ENCODE measurements at places on chromosomes 7 and 10.

- peak; percentile 52 for DNase-seq
Measured at GRCh38 chr10:101000127-101000914, 713 bp downstream of the LZTS2 start.

DNA sequence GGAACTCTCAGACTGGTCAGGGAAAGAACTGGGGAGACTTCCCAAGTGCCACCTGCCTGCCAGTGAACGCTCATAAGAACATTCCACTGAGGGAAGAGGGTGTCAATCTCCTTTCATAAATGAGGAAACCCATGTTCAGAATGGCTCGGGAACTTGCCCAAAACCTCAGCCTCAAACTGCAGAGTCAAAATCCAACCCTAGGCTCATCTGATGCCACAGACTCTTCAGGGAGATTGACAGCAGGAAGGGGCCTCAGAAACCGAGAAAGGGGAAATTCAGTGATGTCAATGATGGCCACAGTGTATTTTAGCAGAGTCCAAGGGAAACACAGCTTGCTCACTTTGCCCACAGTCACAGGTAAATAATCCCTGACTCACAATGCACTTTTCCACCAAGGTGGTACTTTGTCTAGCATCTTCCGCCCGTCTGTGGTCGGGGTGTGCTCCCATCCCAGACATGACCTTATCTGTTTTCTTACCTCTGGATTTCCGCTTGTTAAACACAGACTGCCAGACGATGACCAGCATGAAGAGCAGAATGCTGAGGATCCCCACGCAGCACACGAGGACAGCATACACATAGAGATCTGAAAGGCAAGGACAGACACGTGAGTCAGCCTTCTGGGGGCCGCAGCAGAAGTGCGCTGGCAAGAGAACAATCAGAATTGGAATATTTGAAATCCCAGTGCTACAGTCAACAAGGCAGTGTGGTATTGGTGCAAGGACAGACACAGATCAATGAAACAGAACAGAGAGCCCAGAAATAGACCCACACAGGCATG, 38.4 kb downstream of the VSTM4 start:
- no peak for DNase-seq

GRCh38 chr10:95655571-95656290, 780 bp downstream of the ALDH18A1 start:
- peak; percentile 34 for DNase-seq

DNA sequence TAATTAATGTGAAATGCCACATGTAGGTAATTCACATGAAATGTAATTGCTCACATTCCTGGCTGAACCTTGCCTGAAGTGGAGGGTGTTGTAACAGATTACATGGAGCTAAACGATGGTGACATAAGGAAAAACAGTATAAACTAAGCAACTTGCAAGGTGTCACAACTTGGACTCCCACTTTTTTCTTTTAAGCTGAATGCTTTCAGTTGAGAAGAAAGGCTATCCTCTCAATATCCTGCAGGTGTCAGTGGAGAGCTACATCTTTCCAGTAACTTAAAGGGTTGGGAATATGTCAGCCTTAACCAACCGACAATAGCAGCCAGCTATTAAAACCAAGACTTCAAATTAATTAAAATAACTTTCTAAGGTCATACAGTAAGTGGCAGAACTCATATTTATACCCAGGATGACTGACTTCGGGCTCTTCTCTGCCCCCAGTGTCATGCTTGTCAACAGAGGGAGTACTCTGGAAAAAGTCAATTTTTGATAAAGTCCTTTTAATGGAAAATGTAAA, 33.7 kb downstream of the NRBF2 start:
- DNase-seq: peak; percentile 68

- no peak for DNase-seq
Measured at GRCh38 chr7:77838929-77839491, 40.4 kb downstream of the PHTF2 start.

GRCh38 chr7:158107806-158108205, 479.8 kb downstream of the PTPRN2 start:
- DNase-seq: no peak

- no peak for DNase-seq
Measured at GRCh38 chr10:127267442-127267841, 71.1 kb upstream of the INSYN2A start.

GRCh38 chr7:121449329-121449728, 53.2 kb upstream of the FAM3C start:
- DNase-seq: no peak

DNA sequence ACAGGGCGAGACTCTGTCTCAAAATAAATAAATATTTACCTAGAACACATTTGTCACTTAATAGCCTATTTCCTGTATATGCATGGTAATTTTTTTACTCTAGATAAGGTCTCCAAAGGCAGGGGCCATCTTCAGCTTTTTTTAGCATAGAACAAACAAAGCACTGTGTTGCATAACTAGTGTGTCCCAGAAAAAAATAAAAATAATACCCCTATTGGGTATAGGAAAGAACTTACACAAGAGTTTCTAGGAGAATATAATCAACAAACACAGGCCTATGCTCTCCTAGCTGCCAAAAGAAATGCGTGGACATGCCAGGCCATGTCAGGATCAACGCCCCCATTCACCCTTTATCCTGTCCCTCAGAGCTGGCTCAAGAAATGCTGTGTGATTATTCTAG, 103.6 kb downstream of the PARD3 start:
- DNase-seq: no peak

DNA sequence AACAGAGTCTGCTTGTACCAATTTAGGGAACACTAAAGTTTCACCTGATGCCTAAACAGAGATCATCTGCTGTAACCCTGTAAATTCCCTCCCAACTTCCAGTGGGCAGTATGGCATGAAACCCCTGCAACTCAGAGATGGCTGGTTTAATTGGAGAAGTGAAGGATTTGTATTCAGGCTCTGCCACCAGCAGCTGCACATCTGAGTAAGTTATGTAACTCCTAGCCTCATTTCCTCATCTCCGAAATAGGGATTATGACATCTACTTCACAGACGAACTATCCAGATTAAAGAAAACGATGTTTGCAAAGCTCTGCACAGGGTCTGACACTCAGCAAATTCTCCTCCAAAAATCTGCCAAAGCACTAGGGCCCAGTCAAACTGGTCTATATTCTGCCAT, 493.0 kb downstream of the KCNMA1 start:
- no peak for DNase-seq

GRCh38 chr7:139995017-139995915, 67.5 kb downstream of the PARP12 start:
- DNase-seq: peak; percentile 15

GRCh38 chr7:131497454-131497853, 59.0 kb downstream of the PODXL start:
- DNase-seq: no peak

- no peak for DNase-seq
Measured at GRCh38 chr7:14020339-14020900, 31.0 kb upstream of the ETV1 start.

DNA sequence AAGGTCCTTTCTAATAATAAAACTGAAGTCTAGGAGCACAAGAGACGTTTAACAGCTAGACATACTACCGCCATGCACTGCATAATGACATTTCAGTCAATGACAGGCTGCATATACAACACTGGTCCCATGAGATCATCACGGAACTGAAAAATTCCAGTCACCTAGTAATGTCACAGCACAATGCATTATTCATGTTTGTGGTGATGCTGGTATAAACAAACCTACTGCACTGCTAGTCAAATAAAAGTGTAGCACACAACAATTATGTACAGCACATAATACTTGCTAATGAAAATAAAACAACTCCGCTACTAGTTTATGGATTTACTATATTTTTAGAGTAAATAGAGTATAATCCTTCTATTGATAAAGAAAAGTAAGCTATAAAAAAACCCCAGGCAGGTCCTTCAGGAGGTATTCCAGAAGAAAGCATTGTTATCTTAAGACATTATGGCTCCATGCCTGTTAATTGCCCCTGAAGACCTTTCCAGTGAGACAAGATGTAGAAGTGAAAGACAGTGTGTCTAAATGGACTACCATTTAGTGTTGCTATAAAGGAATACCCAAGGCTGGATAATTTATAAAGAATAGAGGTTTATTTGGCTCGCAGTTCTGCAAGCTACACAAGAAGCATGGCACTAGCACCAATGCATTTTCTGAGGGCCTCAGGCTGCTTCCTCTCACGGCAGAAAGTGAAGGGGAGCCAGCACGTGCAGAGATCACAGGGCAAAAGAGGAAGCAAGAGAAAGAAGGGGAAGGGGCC, 47.1 kb downstream of the HIBADH start:
- DNase-seq: no peak

- no peak for DNase-seq
Measured at GRCh38 chr7:27242555-27243339, at the start of gene EVX1. Gene EVX1, plus strand, starts transcription at chr7:27242802. Its CDS starts 229 bp downstream, at chr7:27243031.

DNA sequence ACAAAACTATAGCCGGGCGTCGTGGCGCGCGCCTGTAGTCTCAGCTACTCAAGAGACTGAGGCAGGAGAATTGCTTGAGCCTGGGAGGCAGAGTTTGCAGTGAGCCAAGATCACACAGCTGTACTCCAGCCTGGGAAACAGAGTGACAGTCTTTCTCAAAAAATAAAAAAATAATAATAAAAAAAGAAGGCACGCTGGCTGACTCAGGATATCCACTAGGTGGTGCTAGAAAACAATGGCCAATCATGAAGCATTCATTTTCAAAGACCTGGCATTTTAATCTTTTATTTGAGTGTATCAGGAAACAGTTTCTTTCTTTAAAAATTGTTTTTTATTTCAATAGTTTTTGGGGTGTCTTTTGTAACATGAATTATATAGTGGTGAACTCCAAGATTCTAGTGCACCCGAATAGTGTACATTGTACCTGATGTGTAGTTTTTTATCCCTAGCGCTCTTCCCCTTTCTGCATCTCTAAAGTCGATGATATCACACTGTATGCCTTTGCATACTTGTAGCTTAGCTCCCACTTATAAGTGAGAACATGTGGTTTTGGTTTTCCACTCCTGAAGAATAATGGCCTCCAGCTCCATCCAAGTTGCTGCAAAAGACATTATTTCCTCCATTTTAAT, 88.6 kb downstream of the LYZL1 start:
- no peak for DNase-seq

GRCh38 chr10:117346574-117346973, 28.7 kb downstream of the PDZD8 start:
- DNase-seq: no peak

DNA sequence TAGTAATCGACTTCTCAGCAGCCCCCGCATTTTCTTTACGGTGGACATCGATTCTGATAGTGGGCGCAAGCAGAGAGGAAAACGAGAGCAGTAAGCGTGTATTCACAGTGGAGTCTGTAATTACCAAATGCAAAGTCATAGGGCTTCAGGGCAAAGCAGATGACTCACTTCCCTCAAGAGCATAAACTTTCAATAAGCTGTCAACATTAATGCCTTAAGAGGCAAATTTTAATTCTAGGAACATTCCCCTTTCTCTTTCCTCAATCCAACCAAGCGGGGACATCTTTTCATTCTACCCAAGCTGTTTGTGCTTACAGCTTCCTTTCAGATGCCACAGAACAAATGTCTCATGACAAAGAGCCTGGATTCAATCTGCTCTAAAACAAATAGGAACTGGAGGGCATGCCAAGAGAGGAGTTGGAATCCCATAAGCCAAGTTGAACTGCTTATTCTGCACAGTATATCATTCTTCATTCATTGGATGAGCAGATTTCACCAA, 48.6 kb downstream of the MALSU1 start:
- no peak for DNase-seq

GRCh38 chr10:52314822-52315552, 906 bp downstream of the DKK1 start:
- peak; percentile 1 for DNase-seq

All from hindlimb muscle (tissue), 1 donor.